ENCODE measurements at places on chromosomes 3 and 15. TPM values are rescaled to one million over a fixed set of nuclear protein-coding genes. Genes with fewer than 3 reads are reported as not detected.

The LCTL gene
- 0.47 TPM for total RNA-seq

The GP5 gene
- total RNA-seq = 0.04 TPM

The GP9 gene
- total RNA-seq = not detected

The NPRL2 gene
- total RNA-seq = 17.3 TPM

The CNTN3 gene
- 9.3 TPM for total RNA-seq

The DHFR2 gene
- 4.1 TPM for total RNA-seq

The IQCB1 gene
- total RNA-seq = 8.7 TPM

The PDZRN3 gene
- total RNA-seq = 18.0 TPM

The LYSMD4 gene
- total RNA-seq = 3.4 TPM

The MYLK gene
- total RNA-seq = 310 TPM

The VPS8 gene
- total RNA-seq = 32.5 TPM

The TUBGCP4 gene
- total RNA-seq = 20.0 TPM

GRCh38 chr15:75436881-75437280, 14.6 kb downstream of the SIN3A start:
- no peak for DNase-seq

- DNase-seq = peak; percentile 5
These were observed 11.0 kb upstream of the FILIP1L start for GRCh38 chr3:100125161-100125938.

- DNase-seq = no peak
These were observed 14.2 kb downstream of the MYO5A start for GRCh38 chr15:52514482-52514881.

DNA sequence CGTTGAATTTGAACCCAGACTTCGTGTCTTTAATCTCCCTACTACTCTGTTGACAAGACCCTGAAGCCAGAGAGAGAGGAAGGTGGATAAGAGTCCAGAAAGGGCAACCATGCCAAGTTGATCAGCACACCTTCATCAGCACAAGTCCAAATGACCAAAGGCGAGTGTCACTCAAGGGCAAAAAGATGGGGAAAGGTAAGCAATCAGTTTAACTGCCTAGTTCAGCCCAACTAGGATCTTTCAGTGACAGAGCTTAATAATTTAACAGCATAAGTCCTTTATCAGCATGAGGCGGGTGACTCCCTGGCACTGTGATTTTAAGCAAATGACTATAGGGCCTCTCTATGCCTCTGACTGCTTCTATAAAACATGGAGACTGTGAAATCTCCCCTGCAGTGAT, 6.2 kb downstream of the SUCLG2 start:
- DNase-seq = no peak

DNA sequence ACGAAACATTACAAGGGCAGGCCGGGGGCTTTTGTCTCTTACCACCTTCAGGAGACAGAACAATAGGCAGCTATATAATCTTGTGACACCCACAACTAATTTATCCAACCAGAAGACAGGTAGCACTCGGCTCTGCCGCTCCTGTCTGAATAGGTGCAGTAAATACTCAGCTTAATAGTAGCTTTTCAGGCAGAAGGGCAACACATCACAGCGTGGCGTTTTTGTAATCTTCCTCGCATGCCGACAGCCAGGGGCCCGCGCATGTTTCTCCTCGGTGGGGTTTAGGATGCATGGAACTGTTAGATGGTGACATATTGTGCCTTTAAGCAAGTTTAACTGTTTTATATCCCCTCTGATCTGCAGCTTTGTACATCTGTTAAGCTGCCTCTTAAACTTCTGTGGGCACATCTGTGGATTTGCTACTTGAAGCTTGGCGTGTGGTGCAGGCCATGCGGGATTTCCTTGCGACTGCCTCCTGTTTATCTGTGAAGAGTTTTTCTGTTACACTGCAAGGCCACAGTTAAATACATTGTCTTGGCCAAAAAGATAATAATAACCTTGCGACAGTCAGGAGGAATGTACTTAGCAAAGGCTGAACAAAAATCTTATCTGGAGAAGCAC, 123.2 kb upstream of the BNIP2 start:
- DNase-seq = no peak

DNA sequence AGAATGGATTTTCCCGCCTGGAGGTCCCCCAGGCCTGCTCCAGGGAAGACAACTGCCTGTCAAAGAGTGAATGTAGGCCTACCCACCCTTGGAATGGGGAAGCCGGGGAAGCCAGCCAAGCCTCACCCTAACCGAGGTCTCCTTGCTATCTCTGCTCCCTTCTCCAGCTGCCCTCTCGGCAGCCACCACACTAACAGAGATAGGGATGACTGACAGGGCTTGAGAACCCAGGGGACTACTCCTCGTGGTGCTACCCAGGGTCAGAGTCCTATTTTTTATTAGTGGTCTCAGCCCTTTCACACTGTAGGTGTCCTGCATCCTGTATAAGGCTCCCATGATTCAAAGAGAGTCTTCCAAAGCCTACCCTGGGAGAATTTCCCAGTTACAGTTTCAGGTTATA, 160.6 kb upstream of the CHRM5 start:
- DNase-seq = no peak

- no peak for DNase-seq
These were observed 84.8 kb upstream of the IQSEC1 start for GRCh38 chr3:13157986-13158385.

DNA sequence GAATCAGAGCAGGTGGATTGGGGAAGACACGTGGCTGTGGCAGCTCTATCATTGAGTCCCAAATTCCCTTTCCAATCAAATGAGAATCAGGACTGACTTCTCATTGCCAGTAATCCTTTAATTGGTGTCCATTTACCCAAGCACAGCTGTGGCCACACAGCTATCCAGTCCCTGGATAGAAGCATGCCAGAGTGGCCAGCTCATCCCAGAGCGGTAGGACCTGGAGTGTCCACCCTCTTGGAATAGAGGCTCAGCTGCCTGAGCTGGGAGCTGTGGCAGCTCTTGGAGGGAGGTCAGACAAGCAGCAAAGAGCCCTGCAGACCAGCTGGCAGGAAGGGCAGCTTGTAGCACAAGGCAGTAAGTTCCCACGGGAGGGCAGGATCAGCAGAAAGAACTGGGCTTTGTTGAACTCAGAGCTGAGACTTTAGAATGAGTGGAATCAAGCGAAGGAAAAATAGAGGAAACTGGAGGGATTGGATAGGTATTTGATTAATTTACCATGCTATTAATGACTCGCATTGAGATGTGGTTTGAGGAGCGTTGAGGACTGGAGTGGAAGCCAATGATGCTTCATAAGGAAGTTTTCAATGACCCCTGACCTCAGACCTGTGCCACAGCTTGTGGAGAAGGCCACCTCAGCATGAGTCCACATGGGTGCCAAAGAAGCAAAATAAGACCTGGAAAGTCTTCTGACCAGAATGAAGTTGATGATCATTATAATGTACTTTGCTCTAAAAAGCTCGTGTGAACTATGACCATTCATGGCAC, 6.9 kb upstream of the ALPK3 start:
- DNase-seq = peak; percentile 60

DNA sequence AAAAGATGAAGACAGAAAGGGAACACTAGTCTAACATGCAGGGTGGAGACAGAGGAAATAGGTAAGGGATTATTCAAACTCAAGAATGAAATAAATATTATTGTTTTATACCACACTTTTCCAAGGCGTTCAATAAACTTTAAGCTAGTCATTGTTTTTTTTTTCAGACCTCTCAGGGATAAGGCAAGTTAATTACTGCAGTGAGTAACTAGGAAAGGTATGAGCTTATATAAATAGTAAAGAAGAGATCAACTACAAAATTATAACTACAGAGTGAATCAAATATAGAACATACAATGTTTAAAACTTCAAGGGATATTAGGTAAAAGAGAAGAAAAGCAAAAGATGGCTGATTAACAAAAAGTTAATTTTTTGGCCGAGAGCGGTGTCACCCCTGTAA, 31.5 kb upstream of the XXYLT1 start:
- DNase-seq = peak; percentile 39

DNA sequence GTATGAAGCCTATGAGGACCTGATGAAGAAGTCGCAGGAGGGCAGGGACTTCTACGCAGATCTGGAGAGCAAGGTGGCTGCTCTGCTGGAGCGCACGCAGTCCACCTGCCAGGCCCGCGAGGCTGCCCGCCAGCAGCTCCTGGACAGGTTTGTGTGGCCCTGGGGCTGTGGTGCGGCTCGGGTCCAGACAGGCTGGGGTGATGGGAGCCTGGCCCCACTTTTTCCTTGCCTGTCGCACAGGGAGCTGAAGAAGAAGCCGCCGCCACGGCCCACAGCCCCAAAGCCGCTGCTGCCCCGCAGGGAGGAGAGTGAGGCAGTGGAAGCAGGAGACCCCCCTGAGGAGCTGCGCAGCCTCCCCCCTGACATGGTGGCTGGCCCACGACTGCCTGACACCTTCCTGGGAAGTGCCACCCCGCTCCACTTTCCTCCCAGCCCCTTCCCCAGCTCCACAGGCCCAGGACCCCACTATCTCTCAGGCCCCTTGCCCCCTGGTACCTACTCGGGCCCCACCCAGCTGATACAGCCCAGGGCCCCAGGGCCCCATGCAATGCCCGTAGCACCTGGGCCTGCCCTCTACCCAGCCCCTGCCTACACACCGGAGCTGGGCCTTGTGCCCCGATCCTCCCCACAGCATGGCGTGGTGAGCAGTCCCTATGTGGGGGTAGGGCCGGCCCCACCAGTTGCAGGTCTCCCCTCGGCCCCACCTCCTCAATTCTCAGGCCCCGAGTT, 29.0 kb downstream of the PTPN23 start:
- no peak for DNase-seq

DNA sequence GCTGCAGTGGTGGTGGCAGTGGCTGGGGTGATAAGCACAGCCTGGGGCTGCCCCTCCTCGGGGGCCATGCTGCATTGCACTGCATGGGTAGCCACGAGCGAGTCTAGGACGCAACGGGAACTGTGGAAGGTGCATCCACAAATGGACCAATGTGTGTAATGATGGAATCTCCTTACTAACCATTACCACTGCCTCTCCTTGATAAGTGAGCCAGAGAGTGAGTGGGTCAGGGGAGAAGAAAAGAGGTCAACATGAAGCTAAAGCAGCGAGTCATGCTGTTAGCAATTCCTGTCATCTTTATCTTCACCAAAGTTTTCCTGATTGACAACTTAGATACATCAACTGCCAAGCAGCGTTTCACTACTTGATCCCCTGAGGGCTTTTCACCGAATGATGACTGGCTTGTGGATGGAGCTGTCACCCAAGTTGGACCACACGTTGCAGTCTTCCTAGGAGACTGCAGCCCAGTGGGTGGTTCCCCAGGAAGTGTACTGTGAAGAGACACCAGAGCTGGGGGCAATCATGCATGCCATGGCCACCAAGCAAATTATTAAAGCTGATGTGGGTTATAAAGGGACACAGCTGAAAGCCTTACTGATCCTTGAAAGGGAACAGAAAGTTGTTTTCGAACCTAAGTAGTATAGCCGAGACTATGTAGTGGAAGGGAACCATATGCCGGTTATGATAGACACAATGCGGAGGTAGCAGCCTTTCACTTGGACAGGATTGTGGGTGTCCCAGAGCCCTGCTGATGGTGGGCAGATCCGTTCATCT, 20.6 kb downstream of the SAMD7 start:
- no peak for DNase-seq

DNA sequence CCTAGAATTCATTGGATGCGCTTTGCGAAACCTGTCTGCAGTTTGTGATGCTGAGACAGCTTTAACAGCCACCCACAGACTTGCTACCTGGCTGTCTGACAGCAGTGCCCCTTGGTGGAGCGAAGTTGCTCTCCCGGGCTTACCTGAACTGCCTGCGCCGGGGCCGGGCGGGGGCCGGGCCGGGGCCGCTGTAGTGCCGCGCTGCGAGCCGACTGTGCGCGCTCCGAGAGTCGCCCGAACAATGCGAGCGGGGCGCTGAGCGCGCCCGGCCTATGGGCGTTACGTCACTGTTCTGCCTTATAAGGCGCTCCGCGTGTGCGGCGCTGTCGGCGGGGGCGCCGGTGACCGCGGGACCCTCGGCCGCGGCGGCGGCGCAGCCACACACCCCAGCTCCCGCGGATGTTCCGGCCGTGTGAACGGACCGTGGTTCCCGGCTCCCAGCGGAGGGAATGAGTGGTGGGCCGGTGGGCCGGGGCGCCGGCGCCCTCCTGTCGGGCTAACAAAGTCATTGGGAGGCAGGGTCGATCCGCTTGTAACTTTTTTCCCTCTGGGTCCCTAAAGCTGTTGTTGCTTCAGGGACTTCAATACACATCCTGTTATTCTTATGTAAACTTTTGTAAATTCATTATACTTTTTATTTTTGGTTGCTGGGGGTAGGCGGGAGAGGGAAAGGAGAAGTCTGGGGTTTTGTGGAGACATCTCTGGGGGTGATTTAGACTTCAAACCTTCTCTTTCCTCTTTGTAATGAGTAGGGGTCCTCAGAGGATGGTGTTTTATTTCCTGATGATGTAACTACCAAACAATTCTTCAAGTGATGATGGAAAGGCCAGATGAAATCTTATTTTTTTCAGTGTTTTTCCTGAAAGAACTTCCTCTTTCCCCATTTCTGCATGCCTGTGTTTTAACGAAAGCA, 58.5 kb downstream of the CMSS1 start:
- DNase-seq = peak; percentile 47

DNA sequence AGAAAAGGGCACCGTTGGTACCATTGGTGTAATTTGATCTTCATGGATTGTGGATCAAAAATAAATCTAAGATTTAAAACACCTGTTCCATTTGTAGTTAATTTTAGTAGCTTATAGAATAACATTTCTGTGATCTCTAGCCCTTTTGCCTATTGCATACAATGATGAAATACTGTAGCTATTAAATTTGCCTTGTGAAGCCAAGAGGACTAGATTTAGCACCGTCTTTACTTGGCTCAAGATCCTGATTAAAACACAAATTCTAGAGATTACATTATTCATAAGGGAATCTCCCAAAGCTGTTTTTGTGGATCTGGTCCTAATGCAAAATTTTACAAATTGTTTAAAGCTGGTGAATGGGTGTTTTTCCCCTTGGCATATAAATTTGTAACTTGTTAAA, 8.2 kb downstream of the TBC1D23 start:
- no peak for DNase-seq

GRCh38 chr3:25151903-25152295, 276.2 kb upstream of the RARB start:
- DNase-seq = no peak

GRCh38 chr3:436053-436452, 239.5 kb downstream of the CHL1 start:
- DNase-seq = no peak

DNA sequence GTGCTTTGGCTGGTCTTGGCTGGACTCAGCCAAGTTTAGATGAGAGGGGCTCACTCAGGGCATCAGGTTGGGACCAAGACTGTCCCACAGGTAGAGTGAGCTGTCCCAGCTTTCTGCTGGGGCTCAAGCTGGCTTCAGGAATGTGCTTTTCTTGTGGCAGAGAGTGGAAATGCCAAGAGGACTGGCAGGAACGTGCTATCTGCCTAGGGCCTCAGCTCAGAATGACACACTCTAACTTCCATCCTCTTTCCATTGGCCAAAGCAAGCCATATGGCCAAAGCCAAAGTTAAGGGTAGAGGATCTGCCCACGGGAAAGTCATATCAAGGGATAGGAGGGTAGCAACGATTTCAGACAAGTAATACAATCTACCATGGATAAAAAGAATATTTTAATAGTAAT, 178.8 kb downstream of the ABHD5 start:
- no peak for DNase-seq

- DNase-seq = no peak
These were observed 1.7 kb downstream of the INAFM2 start for GRCh38 chr15:40325188-40325587.

GRCh38 chr15:40873694-40874561, at the start of gene RHOV:
RHOV (minus strand) TSS chr15:40874234; CDS start chr15:40874139, 95 bp downstream.
- DNase-seq = no peak

Data from HFFc6 (cell line).